Stomach (tissue), 19 donors: ENCODE measurements at places on chromosomes 5 and 9. TPM values are rescaled to one million over a fixed set of nuclear protein-coding genes. Genes with fewer than 3 reads are reported as not detected.

DNA sequence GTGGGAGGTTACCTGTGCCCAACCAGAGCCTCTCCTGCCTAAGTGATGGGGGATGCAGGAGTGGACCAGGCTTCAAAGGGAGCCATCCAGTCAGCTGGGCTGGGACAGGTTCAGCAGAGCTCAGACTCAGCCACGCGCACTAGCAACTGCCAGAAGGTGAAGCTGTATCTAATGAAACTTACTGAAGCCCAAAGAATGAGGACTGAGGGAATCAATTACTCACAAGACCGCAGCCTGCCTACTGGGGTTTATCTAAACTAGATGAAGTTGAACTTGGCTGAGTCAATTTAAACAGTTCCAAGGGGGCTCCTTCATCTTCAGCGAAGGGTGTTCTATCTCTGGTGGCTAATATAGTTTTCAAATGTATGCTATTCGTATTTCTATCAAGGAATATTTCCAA lies 11.4 kb downstream of the HAND1 start:
- no peak for DNase-seq
- peaks cover 39% of the 10 kb centered on the region for H3K27me3 ChIP-seq
- no peaks in the 10 kb centered on the region for H3K4me1 ChIP-seq
- no peak overlapping the region for H3K27ac ChIP-seq

- H3K27ac ChIP-seq, result no peak overlapping the region
- no peak for DNase-seq
- H3K36me3 ChIP-seq, result no peaks in the 10 kb centered on the region
These were observed 60.3 kb upstream of the DNAH5 start for GRCh38 chr5:14004598-14005394.

DNA sequence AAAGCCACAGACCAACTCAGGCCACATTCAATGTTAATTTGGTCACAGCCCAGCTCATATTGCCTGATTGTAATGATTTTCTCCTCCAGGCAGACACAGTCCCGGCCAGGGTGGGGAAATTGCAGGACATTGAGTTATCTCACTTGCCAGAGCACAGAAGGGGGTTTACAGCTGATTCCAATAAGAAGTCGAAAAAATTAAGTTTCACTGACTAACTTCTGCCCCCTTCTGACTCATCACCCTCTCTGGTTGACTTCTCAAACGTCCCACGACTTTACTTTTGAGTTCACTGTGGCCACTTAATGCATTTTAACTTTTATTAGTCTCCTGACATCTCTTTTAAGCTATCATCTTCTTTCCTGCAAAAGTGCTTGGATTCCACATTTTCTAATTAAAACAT lies 321.4 kb upstream of the WWC1 start:
- H3K27me3 ChIP-seq, result no peaks in the 10 kb centered on the region
- no peaks in the 10 kb centered on the region for H3K4me1 ChIP-seq
- H3K36me3 ChIP-seq, result no peaks in the 10 kb centered on the region
- DNase-seq, result no peak

The FCHSD1 gene
- 9.0 TPM for polyA plus RNA-seq
